ENCODE measurements at places on chromosomes 5 and 9.

- DNase-seq: no peak
These were observed 4.2 kb downstream of the SIL1 start for GRCh38 chr5:139193928-139194327.

DNA sequence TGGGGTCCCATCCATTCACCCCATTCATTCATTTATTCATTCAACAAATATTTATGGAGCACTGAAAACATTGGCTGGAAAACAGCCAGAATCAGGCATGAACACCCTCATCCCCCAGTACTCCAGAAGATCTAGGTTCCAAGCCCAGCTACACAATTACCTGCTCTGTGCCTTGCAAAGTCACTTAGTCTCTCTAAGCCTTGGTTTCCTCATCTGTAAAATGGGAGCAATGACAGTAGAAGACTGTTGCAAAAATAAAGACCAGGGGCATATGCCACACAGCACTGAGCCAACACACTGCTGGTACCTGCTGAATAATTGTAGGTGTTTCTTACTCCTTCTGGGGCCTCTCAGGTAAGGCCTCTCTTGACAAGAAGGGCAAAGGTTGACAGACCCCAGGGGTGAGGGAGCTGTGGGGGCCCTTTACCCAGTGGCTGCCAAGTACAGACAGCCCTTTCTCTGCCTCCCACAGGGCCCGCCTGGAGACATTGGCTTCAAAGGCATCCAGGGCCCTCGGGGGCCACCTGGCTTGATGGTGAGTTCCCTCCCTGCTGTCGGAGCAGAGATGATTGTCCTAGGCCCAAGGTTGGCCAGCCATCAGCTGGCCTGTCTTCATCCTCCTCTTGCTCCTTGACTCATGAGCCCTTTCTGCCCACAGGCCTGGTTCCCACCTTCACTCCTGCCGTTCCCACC is 22.6 kb upstream of the ORM1 start:
- no peak for DNase-seq

DNA sequence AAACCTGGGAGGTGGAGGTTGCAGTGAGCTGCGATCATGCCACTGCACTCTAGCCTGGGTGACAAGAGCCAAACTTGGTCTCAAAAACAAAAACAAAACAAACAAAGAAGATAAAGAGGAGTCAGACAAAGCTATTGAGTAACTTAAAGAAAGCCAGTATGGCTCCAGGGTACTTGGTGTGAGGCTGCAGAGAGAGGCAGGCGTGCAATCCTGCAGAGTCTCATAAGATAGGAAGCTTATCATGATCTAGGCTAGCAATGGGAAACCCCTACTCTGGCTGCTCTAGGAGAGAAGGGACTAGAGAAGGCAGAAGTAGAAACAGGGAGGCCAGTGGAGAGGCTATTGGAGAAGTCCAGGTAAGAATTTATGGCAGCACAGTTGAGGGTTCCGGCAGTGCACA is 42.0 kb downstream of the ARRDC3 start:
- no peak for DNase-seq

- no peak for DNase-seq
These were observed 514.7 kb downstream of the MTRR start for GRCh38 chr5:8383616-8384015.

GRCh38 chr5:14417276-14417730 is 164.3 kb upstream of the OTULINL start:
- no peak for DNase-seq

- no peak for DNase-seq
These were observed 134.5 kb downstream of the C9orf152 start for GRCh38 chr9:110073356-110073905.

DNA sequence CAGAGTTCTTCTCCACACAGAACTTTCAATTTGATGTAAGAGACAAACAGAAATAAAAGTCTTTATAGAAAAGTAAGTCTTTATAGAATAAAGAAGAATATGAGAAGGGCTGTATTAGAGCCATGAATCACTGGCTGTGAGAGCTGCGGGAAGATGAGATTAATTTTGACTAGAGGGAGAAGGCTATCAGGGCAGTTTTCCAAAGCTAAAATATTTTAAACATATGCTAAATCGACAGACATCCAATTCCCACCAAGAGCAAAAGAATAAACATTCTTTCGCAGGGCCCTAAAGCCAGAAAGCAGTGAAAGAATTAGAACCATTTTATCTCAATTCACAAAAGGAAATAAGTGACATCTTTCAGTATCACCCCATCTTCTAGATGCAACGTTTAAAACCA is 208.3 kb upstream of the MAP3K1 start:
- no peak for DNase-seq

GRCh38 chr5:64147849-64148441 is 17.7 kb upstream of the RNF180 start:
- no peak for DNase-seq

DNA sequence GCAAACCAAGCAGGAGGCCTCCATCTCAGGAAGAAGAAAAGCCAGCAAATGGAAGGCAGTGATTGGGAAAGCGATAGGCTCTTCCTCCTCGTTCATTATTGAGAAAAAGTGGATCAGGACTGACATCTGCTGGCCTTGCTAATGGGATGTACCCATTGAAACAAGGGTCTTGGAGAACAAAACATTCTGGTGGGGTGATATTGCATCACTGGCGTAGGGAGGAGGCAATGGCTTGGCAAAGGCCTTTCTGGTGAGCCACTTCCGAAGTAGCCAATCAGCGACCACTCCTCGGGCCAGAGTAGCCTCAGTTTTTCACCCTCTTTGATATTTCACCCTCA is 86.7 kb upstream of the NFIB start:
- no peak for DNase-seq

- no peak for DNase-seq
These were observed 15.2 kb downstream of the ZBTB5 start for GRCh38 chr9:37449862-37450632.

DNA sequence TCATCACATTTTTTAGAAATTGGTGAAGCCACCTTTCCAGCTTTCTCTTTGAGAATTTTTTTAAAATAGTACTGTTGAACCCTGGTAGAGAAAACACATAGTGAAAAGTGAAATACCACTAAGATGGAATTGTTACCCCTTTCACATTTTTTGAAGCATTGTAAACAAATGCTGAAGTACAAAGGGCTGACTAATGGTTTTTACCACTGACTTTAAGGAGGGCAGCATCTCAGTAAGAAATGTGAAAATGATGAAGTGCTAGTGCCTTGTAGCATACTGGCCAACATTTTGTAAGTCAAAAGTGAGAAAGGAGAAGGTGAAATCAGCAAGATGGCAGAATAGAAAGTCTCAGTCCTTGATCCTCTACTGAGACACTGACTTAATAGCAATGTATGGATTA is 320.6 kb downstream of the PJA2 start:
- DNase-seq: no peak

All from stimulated activated CD8-positive, alpha-beta memory T cell treated with anti-CD3 and anti-CD28 coated beads, Interleukin-4, amount 100 ng/mL, for 1 hour (primary cell).